Right hindlimb (tissue), 1 donor: ENCODE measurements at places on chromosomes 16 and 17.

- DNase-seq = peak; percentile 85
Measured at GRCh38 chr17:39200070-39200879, at the start of gene RPL19. TSS of gene RPL19 (plus strand) at chr17:39200283. CDS start at chr17:39200345, 62 bp downstream.

- DNase-seq = peak; percentile 53
Measured at GRCh38 chr16:69253870-69254341, 57.2 kb upstream of the VPS4A start.

GRCh38 chr16:67053767-67054334 lies 24.9 kb downstream of the CBFB start:
- no peak for DNase-seq

DNA sequence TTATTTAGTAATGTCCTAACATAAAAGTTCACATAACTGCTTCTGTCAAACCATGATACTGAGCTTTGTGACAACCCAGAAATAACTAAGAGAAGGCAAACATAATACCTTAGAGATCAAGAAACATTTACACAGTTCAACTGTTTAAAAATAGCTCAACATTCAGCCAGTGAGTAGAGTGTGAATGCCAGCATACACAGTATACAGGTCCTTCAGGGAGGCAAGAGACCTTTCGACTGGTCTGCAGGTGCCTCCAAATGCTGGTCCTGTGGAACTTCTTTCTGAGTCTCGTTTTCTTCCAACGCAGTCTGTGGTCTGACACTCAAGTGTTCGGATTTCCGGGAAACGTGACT lies 10.3 kb downstream of the MRPS23 start:
- no peak for DNase-seq

- no peak for DNase-seq
Measured at GRCh38 chr17:28178800-28179199, 136.3 kb downstream of the NLK start.

DNA sequence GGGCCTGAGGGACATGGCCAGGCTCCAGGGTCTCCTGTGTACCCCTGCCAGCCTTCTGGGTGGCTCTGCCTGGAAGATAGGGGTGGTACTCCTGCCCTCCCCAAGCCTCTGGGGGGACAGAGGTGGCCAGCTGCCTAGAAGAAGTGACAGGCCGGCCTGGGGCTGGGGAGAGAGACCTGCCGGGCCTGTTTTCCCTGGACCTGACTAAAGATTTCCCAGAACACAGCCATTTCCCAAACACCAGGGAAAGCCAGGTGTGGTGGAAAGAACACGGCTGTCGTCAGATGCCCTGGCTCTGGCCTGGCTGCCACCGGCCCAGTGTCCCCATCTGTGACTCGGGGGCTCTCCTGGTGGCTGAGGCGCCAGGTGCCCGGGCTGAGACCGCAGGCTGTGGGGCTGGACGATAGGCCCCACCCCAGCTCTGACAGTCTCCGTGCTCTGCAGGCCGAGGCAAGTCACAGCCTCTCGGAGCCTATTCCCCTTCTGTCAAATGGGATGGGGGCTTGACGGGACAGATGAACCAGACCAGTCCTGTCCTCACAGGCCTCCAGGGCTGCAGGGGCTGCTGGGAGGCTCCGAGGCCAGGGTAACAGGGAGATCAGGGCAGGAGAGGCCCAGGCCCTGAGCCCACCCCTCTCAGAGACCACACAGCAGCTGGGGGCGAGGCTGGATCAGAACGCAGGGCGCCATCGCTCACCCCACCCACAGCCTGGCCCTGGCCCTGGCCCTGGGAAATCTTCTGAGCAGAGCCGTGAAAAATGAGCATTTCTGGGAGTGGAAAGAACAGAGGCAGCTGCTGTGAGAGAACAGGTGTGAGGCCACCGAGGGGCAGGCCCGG lies 33.1 kb downstream of the CTU2 start:
- DNase-seq = peak; percentile 60

DNA sequence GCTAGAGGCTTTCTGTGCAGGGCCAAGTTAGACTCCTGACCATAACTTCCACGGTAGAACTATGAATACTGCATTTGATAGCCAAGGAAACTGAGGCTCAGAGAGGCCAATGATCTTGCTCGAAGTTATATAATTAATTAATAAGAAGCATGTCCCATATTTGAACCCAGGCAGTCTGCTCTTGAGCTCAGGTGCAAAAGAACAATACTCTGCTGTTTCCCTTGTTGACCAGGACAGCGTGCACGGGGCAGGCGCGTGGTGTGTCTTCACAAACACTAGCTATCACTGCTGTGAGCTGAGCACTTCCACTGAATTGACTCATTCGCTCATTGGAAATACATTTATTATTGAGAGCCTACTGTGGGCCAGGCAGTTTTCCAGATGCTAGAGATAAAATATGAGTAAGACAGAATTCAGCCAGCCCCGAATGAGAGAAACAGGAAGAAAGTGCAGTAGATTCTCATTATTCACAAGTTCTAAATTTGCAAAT lies 1.6 kb downstream of the CHD9 start:
- DNase-seq = no peak

- DNase-seq = peak; percentile 79
Measured at GRCh38 chr17:38747463-38748148, 530 bp downstream of the PCGF2 start.

GRCh38 chr17:49469831-49470810 lies 25.0 kb upstream of the NGFR start:
- DNase-seq = no peak

- no peak for DNase-seq
Measured at GRCh38 chr17:80574496-80574895, 29.9 kb downstream of the RPTOR start.

GRCh38 chr17:44969144-44969780 lies 1.2 kb upstream of the C1QL1 start:
- no peak for DNase-seq

GRCh38 chr16:68528686-68529379 lies 10.3 kb upstream of the ZFP90 start:
- peak; percentile 90 for DNase-seq

- DNase-seq = no peak
Measured at GRCh38 chr16:53357208-53357586, 77.1 kb upstream of the RBL2 start.

GRCh38 chr17:56206351-56206750 lies 53.1 kb downstream of the ANKFN1 start:
- no peak for DNase-seq

GRCh38 chr16:74556375-74556922 lies 50.5 kb downstream of the GLG1 start:
- no peak for DNase-seq

- no peak for DNase-seq
Measured at GRCh38 chr16:85648805-85649204, 35.7 kb downstream of the GSE1 start.

DNA sequence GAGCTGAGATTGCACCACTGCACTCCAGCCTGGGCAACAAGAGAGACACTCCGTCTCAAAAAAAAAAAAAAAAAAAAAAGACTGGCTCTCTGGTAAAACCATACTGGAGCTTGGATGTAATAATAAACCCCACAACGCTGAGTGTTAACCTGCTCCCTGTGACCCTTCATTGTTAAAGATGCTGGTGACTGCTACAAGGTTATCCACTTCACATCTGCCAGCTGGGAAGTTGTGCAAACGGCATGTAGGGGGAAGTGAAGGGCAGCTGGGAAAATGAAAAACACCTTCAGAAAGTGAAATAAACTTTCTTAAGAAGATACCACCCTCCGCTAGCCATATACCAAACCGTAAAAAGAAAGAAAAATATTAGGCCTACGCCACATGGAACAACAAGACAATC lies 131.0 kb upstream of the NUDT7 start:
- no peak for DNase-seq

DNA sequence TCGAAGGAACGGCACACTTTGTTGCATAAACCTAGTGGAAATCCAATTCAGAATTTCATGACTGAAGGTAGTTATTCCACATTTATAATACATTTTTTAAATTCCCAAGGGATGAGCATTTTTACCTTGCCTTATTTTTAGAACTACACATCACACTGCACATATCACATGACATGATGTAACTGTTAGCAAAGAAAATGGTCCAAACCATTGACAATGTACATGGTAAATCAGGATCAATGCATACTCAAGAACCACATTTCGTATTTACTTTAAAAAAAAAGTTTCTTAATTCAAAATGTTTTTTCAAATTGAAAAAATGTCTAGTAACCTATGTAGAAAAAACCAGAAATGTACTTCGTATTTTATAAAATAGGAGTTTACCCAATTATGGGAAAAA lies 2.5 kb downstream of the KANSL1 start:
- no peak for DNase-seq

DNA sequence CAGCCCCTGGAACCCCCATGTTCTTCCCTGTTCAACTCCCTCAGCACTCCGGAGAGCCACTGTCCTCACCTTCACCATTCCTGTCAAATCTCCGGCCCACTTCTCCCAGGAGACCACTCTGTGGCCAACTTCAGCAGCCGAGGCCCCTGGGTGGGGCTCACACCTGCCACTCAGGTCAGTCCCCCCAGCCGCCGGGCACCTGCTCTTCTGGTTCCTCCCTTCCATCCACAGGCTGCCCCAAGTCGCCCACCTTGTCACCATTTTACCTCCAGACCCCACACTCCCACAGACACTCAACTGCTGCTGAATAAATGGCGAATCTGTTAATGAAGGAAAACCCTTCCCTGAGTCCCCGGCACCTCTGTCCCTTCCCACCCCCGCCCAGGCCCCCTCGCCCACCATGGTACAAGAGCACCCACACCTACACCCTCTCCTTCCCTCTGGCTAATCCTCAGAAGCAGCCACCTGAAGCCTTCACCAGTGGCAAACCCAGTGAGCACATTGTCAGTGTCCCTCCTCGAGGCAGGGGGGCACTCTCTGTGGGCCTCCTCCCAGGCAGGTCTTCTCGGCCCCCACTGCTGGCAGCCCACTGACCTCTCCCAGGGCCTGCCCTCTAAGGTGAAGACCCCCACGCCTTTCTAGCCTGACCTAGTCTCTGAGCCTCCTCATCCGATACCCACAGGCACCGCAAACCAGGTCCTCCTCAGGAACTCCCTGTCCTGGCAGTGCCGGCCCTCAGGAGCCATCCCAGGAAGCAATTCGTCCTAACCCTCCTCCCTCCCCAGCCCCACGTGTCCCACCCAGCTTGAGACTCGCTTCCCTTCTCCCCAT lies 8.2 kb downstream of the CANT1 start:
- peak; percentile 16 for DNase-seq

DNA sequence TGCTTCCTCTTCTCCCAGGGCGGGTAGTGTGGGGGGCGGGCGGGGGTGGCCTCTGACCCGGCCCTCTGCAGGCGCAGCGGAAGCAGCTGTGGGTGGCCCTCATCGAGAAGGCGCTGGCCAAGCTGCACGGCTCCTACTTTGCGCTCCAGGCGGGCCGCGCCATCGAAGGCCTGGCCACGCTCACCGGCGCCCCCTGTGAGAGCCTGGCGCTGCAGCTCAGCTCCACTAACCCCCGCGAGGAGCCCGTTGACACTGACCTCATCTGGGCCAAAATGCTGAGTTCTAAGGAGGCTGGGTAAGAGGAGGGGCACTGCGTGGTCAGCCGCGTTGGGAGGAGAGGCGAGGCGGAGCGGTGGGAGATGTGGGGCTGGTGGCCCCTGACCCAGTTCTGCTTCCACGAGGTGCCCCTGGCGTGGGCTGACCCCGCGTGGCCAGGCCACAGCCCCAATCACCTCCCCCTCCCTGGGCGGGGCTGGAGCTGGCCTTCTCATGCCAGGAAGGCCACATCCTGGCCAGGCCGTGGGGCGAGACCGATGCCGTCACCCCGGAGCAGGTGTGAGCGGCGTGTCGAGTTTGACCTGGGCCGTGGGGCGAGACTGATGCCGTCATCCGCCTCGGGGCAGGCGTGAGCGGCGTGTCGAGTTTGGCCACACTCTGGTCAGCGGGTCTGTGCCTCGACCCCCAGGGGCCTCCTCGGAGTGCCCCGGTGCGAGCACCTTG lies 10.5 kb upstream of the PRR35 start:
- DNase-seq = no peak

DNA sequence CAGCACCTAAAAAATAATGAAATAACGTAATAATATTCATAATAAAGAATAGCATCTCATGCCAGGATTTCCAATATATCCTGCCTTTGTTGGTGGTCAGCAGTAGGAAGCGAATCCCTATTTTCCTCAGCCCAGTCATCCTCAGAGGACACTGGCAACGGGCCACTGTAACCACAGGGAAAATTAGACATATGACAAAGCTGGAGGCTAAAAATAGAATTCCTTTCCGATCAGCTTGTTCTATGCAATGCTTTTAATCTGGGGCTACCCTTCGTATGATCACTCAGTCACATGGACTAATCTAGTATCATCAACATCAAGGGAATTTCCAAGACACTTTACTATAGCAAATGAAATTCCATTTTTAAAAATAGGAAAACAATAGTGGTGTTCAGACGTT lies 246.9 kb upstream of the KCNJ16 start:
- DNase-seq = peak; percentile 51

DNA sequence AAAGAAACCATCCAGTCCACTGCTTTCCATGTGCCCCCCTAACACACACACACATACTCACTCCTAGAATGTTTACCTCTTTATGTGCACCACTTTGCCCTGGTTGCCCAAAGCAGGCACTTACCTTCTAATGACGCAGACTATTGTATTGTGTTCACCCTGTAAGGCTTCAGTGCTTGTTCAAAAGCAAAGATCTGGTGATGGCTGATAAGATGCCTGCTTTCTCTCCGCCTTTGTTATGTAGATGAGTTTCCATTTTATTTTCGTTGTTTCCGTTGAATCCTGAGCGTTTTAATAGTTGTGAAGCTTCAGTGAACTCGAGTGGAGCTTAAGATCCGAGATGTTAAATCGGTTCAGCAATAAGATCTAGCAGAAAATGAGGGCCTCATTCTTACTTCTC lies 452.7 kb downstream of the TMEM114 start:
- DNase-seq = no peak

- no peak for DNase-seq
Measured at GRCh38 chr17:10352893-10353292, 19.9 kb downstream of the MYH13 start.

- DNase-seq = no peak
Measured at GRCh38 chr17:17388657-17389496, 85.7 kb downstream of the NT5M start.

- DNase-seq = no peak
Measured at GRCh38 chr17:21094298-21094704, 32.5 kb upstream of the DHRS7B start.

- no peak for DNase-seq
Measured at GRCh38 chr16:27767081-27767480, 217.1 kb downstream of the KATNIP start.

DNA sequence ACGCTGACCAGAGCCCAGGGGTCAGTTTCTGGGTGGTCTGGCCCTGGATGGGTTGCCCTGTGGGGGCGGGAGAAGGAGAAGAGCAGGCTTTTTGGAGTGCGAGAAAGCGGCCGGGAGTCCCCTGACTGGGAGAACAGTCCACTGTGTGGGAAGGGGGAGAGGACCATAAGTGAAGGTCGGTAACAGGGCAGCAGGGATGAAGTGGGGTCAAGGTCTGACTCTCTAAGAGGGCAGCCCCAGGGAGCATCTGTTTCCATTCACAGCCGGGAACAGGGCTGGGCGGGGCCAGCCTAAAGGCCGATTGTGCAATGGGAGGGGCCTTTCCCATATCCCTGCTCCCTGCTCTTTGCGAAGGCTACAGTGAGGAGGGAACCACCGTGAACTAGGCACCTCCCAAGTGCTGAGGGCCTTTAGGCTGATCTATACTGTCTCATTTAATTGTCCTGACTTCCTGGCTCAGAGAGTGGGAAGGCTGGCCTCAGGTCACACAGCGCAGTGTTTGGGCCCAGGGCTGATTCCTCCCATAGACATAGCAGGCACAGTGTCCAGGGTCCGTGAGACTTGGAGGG lies 10.4 kb upstream of the WFDC1 start:
- peak; percentile 64 for DNase-seq
